ENCODE measurements at places on chromosomes 5 and 9.

GRCh38 chr9:135295551-135296300 is 183.9 kb upstream of the PPP1R26 start:
- no peak for DNase-seq

GRCh38 chr5:6525910-6526309 is 77.3 kb downstream of the UBE2QL1 start:
- DNase-seq = no peak

GRCh38 chr5:1048162-1048721 is 39.6 kb downstream of the NKD2 start:
- no peak for DNase-seq

DNA sequence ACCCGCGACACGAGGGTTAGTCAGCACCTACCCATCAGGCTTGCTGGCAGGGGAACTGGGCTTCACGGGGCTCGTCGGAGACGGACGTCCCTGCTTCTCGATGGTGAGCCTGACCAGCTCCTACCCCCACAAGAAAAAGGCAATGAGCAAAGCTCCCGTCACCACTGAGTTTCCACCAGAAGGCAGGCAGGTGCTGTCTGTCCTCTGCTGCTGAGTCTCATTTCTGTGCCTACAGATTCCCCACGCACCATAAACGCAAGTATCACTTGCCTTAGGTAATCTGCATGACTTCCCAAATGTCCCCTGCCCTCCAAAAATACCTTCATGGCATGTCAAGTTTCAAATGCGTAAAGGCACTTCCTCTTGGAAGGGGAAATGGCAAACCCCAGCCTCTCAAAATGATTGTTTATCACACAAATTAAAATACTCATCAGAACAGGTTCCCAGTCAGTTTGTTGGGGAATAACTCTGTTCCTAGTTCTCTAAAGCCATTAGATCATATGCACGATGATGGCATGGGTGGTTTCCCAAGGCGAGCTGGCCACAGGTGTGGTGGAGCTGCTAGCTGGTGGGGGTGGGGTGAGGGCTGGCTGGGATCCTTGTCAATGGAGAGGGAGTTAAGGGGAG is 85.0 kb downstream of the PRRT1B start:
- DNase-seq = no peak

- DNase-seq = no peak
Observed at GRCh38 chr9:34426347-34427074, 31.9 kb downstream of the FAM219A start.

- DNase-seq = no peak
Observed at GRCh38 chr5:65440456-65440855, 41.3 kb downstream of the ADAMTS6 start.

All from activated gamma-delta T cell treated with anti-CD3 and anti-CD28 coated beads, Interleukin-2, amount 50 U/mL, for 16 hours (primary cell).